Dermis microvascular lymphatic vessel endothelial cell (primary cell): ENCODE measurements at places on chromosomes 6 and 20. TPM values are rescaled to one million over a fixed set of nuclear protein-coding genes. Genes with fewer than 3 reads are reported as not detected.
A peak's percentile ranks its signal among the peaks of the same experiment; 100 is the strongest.

Gene SYS1
- total RNA-seq: 16.6 and 24.0 TPM in 2 replicates

Gene CARMIL1
- total RNA-seq: 0.77 and 5.1 TPM in 2 replicates

Gene CCN6
- not detected in 2 replicates for total RNA-seq

- no peak for DNase-seq
These were observed 75.6 kb downstream of the NCOA3 start for GRCh38 chr20:47577314-47577713.

- no peak for DNase-seq
These were observed 32.5 kb downstream of the PREP start for GRCh38 chr6:105370351-105370750.

- DNase-seq: peak; percentile 72
These were observed 8.3 kb downstream of the PHF3 start for GRCh38 chr6:63643862-63644261.

DNA sequence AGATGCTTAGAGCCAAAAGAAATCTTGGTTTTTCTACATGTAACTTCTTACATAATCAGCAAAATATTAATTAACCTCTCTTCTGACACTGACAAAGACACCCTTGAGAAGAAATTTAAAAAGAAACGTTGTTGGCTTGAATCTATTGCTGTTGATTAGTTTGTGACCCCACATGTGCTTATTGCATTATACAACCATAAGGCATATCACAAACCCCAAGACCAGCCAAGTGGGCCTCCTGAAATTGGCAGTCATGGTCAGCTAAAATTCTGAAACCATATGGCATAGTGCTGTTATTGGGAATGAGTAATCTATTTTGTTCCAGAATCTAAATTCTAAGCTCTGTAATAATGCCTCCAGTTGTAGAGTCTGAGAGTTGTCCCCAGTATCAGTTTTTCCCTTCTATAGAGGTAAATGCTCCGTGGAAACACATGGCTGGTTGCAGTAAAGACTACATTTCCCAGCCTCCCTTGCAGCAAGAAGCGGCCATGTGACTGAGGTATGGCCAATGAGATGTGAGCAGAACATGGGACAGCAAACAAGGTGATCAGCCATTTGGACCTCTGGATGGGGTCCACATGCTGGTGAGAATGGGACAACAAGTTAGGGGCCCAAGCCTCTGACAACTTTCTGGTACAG lies 42.3 kb upstream of the PTPN1 start:
- no peak for DNase-seq

Gene SLC22A3
- under 0.01 TPM in 1 of 2 replicates, not detected in the other for total RNA-seq

- peak; percentile 58 for DNase-seq
These were observed 6.6 kb downstream of the FILIP1 start for GRCh38 chr6:75486850-75487518.

- DNase-seq: peak; percentile 58
These were observed 322.3 kb upstream of the SULF2 start for GRCh38 chr20:48107560-48107959.

- DNase-seq: peak; percentile 75
These were observed 53.9 kb upstream of the LAMP5 start for GRCh38 chr20:9460518-9460917.

Gene LY6G6D
- total RNA-seq: not detected in 2 replicates

GRCh38 chr6:170099387-170099786 lies 191.5 kb downstream of the DLL1 start:
- no peak for DNase-seq

Gene CST2
- total RNA-seq: not detected in 2 replicates

Gene UBR2
- total RNA-seq: 22.5 and 22.9 TPM in 2 replicates

Gene PPP1R16B
- 135 and 166 TPM in 2 replicates for total RNA-seq

GRCh38 chr6:91031581-91031980 lies 444.7 kb upstream of the MAP3K7 start:
- no peak for DNase-seq

GRCh38 chr6:159112714-159113113 lies 56.5 kb upstream of the FNDC1 start:
- no peak for DNase-seq

Gene TRIM40
- not detected in 2 replicates for total RNA-seq

DNA sequence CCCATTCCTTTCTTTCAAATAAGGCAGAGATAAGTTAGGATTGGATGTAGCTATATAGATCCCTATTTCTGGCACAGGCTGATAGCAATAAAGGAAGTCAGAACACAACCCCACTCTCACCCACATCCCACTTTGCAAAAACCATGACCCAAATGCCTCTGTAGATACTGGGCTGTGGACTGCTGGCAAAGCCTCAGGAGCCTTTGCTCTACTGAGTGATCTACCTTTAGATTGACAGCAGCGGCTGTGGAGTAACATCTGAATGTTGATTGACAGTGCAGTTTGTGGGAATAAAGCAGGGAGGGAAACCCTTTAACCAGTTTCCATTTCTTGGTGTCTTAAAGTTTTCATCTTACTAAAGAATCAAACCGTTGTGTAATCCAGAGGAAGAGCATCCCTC lies 6.7 kb upstream of the TMEM30A start:
- DNase-seq: no peak

Gene OR2H2
- not detected in 2 replicates for total RNA-seq

DNA sequence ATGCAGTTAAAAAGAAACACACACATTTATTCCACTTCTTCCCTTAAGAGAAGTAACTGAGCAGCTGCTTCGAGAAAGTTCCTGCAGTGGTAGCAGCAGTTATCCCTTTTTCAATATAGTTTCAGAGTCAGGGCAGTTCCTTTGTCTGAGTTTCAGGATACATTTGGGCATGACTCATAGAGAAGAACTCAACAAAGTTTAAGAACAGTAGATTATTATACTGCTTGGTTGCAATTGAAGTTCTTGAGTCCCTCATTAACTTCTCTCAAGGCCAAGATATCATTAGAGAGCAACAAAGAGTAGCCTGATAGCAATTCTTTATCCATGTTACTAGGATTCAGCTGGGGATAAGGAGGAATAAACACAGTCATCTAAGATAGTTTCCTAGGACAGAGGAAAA lies 54.4 kb downstream of the TPD52L1 start:
- no peak for DNase-seq

DNA sequence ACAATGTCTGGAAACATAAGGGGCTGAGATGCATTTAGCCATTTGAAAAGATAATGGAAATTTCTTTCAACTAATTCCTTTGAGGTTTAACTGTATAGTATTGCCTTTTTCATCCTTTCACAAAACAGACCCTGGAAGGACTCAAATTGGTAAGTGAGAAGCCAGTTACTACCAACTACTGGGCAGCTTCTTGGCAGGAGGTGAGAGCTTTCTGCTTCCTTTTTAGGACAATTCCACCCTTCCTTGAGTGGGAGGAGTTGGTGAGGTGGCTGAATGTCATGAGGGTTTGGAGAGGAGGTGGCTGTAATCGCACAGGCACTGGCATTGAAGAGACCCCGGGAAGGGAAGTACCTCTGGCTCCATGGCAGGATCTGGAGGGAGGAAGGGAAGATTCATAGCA lies 341.1 kb downstream of the NRN1 start:
- no peak for DNase-seq

DNA sequence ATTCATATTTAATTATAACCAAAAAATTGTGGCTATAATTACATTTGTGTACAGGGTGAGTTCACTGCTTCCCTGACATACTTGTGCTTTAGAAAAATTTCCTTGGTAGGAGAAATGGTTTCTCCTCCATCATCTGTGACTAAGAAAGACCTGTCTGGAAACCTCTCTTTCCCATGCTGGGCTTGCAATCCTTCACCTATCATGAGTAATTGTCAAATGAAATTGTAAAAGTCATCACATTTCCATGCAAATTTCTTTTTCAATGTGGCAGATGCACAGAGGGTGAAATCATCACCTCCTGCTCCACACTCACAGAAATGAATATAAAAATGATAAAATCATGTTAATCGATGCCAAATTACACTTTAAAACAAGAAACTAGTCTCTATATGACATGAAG lies 1.5 kb upstream of the SIRPB1 start:
- no peak for DNase-seq

GRCh38 chr6:164210783-164211182 lies 796.3 kb downstream of the QKI start:
- no peak for DNase-seq

GRCh38 chr6:160331753-160332152 lies 16.4 kb upstream of the SLC22A3 start:
- no peak for DNase-seq

- DNase-seq: peak; percentile 95
These were observed 40.0 kb upstream of the CLDN20 start for GRCh38 chr6:155223646-155224451.

Gene SS18L1
- total RNA-seq: 6.4 and 11.3 TPM in 2 replicates

DNA sequence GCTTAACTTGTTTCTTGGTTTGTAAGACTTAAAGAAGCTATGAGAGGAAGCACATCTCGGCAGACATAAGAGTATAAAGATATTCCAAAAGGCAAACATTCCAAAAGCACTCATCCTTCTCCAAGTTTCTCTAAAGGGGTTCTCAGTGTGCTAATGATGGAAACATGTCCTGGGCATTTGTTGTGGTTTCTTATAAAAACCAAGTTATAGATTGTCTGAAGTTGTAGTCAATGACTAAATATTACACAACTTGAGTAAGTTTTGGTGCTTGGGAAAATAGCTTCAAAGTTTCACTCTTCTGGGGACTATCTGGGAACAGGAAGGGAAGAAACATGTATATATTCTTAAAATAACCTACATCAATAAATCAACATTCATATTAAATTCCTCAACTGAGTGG lies 128.3 kb upstream of the TBX18 start:
- no peak for DNase-seq

Gene COX4I2
- not detected in 2 replicates for total RNA-seq

Gene ADGRG6
- total RNA-seq: 3.3 and 7.6 TPM in 2 replicates

- DNase-seq: no peak
These were observed 60.9 kb upstream of the TULP1 start for GRCh38 chr6:35573495-35574110.

DNA sequence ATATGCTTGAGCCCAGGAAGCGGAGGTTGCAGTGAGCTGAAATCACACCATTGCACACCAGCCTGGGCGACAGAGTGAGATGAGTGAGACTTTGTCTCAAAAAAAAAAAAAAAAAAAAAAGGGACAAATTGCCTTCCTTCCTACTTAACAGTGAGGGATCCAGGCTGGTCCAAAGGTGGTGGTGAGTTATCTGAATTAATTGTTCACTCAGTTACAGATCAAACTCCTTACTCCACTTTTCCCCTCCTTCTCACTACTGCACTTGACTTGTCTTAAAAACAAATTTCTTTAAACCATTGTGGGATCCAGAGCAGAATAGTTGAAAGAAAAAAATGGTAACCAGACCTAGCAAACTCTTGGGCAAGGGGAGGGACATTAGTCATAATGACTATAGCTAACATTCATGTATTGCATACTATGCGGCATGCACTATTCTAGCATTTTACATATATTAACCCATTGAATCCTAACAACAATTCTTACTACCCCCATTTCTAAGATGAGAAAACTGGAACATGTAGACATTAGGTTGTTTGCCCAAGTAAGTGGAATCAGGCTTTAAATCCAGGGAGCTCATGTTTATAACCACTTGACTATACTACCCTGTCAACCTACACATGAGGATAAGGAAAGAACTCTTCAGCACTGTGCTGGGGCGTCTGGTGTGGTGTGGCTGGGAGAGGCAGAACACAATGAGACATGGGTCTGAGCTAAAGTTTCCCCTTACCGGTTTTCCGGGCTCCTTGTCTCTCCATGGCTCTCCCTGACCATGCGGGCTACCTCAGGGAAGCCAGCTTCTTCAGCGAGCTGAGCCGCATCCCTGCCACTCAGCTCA lies 1.5 kb downstream of the GPANK1 start:
- DNase-seq: no peak

Gene PDCD2
- total RNA-seq: 47.9 and 59.8 TPM in 2 replicates

Gene CAGE1
- under 0.01 and 0.13 TPM in 2 replicates for total RNA-seq

- no peak for DNase-seq
These were observed 3.6 kb upstream of the BTN2A2 start for GRCh38 chr6:26379292-26379691.

DNA sequence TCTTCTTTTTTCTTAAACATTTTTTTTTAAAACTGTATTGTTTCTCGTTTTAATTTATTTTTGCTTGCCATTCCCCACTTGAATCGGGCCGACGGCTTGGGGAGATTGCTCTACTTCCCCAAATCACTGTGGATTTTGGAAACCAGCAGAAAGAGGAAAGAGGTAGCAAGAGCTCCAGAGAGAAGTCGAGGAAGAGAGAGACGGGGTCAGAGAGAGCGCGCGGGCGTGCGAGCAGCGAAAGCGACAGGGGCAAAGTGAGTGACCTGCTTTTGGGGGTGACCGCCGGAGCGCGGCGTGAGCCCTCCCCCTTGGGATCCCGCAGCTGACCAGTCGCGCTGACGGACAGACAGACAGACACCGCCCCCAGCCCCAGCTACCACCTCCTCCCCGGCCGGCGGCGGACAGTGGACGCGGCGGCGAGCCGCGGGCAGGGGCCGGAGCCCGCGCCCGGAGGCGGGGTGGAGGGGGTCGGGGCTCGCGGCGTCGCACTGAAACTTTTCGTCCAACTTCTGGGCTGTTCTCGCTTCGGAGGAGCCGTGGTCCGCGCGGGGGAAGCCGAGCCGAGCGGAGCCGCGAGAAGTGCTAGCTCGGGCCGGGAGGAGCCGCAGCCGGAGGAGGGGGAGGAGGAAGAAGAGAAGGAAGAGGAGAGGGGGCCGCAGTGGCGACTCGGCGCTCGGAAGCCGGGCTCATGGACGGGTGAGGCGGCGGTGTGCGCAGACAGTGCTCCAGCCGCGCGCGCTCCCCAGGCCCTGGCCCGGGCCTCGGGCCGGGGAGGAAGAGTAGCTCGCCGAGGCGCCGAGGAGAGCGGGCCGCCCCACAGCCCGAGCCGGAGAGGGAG lies 580 bp downstream of the VEGFA start:
- peak; percentile 77 for DNase-seq

- DNase-seq: no peak
These were observed 2.3 kb upstream of the ADGRB3 start for GRCh38 chr6:68632734-68633133.

DNA sequence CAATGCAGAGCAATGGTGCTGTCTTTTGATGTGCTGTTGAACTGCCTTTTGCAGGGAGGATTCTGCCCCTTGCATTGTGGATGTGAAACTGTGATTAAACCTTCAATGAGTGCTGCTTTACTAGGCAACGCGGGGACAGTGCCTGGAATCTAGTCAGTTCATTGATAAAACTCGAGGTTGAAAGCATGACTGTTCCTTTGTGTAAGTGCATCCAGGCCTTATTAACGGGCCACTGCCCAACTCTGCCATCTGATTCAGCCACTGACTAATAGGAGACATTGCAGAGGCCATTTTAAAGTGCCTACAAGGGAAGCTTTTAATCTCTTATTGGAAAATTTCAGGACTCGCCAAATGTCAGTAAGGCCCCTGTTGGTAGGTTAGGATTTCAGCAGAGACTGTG lies 49.3 kb downstream of the SLC35F1 start:
- DNase-seq: no peak

- DNase-seq: peak; percentile 82
These were observed 1.1 kb upstream of the JAG1 start for GRCh38 chr20:10674684-10675449.
